Fibroblast of villous mesenchyme (primary cell): ENCODE measurements at places on chromosomes 6 and 20. TPM values are rescaled to one million over a fixed set of nuclear protein-coding genes. Genes with fewer than 3 reads are reported as not detected.

SPTLC3 gene
- under 0.01 and 0.97 TPM in 2 replicates for total RNA-seq

ZSCAN23 gene
- 4.3 and 9.0 TPM in 2 replicates for total RNA-seq

NRM gene
- 3.5 and 5.5 TPM in 2 replicates for total RNA-seq

CNBD2 gene
- 1.7 and 4.5 TPM in 2 replicates for total RNA-seq

GSTA2 gene
- total RNA-seq, result not detected in 2 replicates

PGC gene
- total RNA-seq, result not detected in 2 replicates

ATG5 gene
- total RNA-seq, result 49.3 and 62.6 TPM in 2 replicates

HSP90AB1 gene
- total RNA-seq, result 573 and 928 TPM in 2 replicates

LRRC73 gene
- under 0.01 TPM in 2 replicates for total RNA-seq

LAMP5 gene
- not detected in 2 replicates for total RNA-seq

VGLL2 gene
- not detected in 2 replicates for total RNA-seq

SYCP2L gene
- total RNA-seq, result 0.64 TPM in 1 of 2 replicates, not detected in the other

PLN gene
- total RNA-seq, result 5.2 and 7.4 TPM in 2 replicates

FAM83C gene
- total RNA-seq, result not detected in 2 replicates

RIPOR2 gene
- total RNA-seq, result 5.2 and 15.8 TPM in 2 replicates

MAPK13 gene
- total RNA-seq, result 8.1 and 10.8 TPM in 2 replicates

WFDC5 gene
- total RNA-seq, result not detected in 2 replicates

NR2E1 gene
- total RNA-seq, result not detected in 2 replicates

SLC25A27 gene
- total RNA-seq, result 2.6 and 6.5 TPM in 2 replicates

USP49 gene
- total RNA-seq, result 2.3 and 3.0 TPM in 2 replicates

GSTA3 gene
- total RNA-seq, result not detected in 2 replicates

MOG gene
- total RNA-seq, result not detected in 2 replicates

NKAIN4 gene
- total RNA-seq, result not detected in 2 replicates

SLC4A11 gene
- total RNA-seq, result 1.6 and 1.7 TPM in 2 replicates

CALHM6 gene
- 0.32 TPM in 1 of 2 replicates, not detected in the other for total RNA-seq

GMPR gene
- 4.7 and 7.1 TPM in 2 replicates for total RNA-seq

CTAGE9 gene
- total RNA-seq, result not detected in 2 replicates

OR2B3 gene
- not detected in 2 replicates for total RNA-seq

NHLRC1 gene
- total RNA-seq, result 1.7 and 2.6 TPM in 2 replicates
